ENCODE measurements at places on chromosomes 1 and 21.

DNA sequence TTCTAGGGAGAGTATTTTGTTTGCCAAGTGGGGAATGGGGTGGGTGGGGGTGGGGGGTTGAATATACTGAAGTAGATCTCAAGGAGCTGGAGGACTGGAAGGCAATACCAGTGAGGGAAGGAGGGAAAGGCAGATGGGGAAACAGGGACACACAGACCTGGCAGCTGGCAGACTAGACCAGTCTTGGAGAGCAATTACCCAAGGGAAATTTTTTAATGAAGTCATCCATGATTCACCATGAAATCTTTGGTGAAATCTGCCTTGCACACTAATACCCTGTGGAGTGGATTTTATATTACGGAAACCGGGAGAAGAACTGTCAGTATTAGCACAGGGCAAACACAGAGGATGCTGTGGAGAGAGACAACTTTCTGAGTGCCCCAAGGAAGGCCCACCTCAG is 29.7 kb upstream of the MARK1 start:
- DNase-seq, result no peak

- no peak for DNase-seq
Measured at GRCh38 chr1:208029381-208030287, 118.7 kb upstream of the CD34 start.

DNA sequence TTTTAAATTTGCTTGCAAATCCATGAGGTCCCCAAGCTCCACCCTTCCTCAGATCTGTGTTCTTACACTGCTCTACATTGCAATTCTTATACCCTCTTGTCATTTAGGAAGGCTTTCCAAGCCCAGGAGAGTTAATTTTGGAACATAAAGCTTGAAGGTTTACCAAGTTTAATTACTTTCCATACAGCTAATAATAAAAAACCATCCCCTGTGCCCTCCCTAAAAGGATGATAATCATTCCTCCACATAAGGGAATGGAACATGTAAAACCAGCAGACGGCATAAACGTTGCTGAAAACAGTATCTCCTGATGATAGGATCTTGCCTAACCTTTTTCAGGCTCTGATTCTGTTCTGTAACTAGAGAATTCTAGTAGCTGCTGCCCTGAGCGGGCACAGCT is 23.9 kb upstream of the SIPA1L2 start:
- no peak for DNase-seq

GRCh38 chr21:25328736-25329135 is 278.5 kb downstream of the MRPL39 start:
- DNase-seq, result no peak

DNA sequence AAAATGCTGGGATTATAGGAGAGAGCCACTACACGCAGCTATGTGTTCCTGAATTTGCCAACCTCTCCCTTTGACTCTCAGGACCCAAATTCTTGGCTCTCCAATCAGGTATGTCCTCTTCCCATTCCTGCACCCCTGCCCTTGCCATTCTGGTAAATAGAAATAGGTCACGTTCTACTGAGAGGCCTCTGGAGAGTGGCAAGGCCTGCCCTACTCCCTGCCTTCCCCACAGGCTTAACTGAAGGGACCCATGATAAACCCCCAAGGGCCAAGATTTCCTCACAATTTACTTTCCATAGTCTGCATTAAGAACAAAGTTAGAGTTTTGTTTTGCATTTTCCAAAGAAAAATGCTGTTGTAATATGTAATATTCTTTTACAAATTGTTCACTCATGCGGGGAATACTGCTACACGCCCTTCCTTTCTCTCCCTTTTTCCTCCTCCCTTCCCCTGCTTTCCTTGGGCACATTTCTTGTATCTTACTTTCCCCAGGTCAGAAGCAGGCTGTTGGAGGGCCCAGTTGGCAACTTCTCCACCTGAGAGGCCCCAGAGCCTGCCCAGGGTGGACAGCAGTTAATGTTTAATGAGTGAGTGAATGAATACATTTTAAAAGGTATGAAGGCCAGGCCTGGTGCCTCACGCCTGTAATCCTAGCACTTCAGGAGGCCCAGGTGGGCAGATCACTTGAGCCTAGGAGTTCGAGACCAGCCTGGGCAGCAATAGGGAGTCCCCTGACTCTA is 33.9 kb upstream of the PUM1 start:
- DNase-seq, result no peak

GRCh38 chr1:236067854-236068454 is 3.1 kb upstream of the NID1 start:
- no peak for DNase-seq

GRCh38 chr1:229251185-229251584 is 19.7 kb upstream of the RAB4A start:
- DNase-seq, result peak; percentile 30

DNA sequence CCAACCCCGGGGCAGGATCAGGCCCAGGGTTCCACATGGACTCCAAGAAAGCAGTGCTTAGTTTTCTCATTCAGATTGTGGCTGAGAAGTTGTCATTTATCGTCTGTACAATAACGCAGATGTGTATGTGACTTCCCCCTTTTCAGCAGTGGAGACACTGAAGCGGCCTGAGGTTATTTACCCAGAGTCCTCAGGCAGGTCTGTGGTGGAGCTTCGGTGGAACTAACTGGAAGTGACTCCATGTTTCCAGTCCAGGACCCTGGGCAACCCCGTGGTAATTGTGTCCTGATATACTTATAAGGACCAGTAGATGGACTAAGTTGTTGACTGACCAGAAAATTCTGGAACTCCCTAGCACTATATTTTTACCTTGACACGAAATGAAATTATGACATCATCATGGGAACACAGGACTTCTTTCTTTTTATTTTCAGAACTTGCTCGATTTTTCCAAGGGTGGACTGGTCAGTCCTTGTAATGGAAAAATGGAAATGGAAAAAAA is 1.0 kb upstream of the IER5 start:
- no peak for DNase-seq

DNA sequence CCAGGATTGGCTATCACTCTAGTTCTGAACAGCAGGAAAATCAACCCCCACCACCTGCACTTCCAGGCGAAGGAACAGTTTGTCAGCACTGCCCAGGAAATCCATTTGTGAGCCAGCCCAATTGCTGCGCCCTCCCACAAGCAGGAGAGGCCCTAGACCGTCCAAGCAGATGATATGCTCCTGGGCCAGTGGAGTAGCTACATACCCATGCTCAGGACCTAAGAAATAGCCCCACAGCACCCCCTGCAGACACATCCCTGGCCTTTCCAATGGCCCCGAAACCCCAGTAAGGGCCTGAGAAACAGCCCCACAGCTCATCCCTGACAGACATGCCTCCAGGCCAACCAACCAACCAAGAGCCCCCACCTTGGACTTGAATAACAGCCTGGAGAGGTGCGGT is 111.5 kb upstream of the ZC3H11B start:
- no peak for DNase-seq

- DNase-seq, result no peak
Measured at GRCh38 chr1:16387201-16388188, 20.5 kb downstream of the SZRD1 start.

DNA sequence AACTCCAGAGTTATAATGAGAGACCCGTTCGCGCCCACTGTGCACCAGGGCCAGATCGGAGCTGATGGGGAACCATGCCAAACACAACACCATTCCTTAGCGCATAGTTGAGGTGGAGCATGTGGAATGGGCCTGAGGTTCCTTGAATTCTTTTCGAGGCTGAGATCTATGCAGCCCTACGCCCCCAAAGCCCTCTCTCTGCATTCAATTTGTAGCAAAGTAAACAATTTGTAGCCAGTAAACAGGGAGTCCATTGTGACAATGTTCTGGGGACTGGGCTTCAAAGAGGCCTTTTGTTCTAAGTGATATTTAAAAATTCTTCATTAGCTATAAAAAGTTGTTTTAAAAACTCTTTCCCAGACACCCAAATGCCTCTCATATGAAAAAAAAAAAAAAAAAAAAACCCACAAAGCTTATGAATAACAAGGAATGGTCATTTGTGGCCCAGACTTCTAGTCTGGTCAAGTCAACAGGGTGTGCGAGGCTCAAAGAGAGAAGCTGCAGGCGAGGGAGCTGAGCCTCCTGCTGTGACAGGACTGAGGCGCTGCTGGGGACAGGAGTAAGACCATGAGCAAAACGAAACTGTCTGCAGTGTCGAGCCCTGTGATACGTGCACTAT is 30.6 kb upstream of the KCNE2 start:
- DNase-seq, result no peak

DNA sequence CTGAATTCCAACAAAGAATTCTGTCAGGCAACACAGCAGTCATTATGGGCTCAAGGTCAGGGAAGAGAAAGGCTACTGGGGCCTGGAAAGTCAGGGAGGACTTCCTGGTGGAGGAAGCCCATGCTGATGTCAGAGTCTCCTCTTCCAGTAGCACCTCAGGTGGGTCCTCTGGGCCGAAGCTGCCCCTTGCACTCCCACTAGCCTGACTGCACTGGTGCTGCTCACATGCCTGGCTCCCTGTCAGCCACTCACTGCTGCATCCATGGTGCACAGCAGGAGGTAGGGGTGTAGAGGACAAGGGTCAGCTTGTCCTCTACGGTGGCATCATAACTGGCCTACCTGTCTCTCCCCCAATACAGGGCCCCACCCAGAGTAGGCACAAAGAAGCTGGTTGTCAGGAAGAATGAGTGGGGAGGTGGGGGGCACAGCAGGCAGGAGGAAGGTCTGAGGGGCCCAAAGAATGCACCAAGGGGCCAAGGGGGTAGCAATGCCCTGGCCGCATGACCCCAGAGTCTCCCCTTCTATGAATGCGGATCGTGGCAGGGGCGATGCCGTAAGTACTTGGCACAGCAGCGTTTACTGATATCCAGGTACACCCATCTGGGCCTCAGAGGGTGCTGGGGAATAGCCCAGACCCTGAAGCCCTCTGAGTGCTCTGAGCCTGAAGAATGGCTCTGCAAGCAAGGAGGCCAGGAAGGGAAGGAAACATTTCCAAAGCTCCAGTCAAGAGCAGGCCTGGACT is 80.3 kb downstream of the GLIS1 start:
- no peak for DNase-seq

GRCh38 chr21:38159355-38159754 is 97.4 kb upstream of the KCNJ15 start:
- peak; percentile 42 for DNase-seq

- DNase-seq, result no peak
Measured at GRCh38 chr1:2638466-2639115, 5.8 kb upstream of the MMEL1 start.

DNA sequence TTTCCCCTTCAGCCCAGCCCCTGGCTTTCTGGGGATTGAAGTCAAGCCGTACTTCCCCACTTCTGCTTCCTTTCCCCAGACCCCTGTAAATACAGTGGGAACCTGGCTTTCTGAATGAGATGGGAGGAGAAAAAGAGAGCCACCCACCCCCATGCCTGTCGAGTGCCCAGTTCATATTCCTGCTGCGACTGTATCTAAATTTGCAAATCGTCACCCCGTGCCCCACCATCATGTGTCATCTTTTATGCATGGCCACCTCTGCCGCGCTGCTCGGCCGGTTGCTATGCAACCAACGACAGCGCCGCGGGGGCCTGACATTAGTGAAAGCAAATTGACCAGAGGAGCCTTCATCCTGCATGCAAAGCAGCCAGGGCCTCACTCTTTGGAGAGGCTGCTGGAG is 143.0 kb downstream of the ELAVL4 start:
- DNase-seq, result peak; percentile 89

DNA sequence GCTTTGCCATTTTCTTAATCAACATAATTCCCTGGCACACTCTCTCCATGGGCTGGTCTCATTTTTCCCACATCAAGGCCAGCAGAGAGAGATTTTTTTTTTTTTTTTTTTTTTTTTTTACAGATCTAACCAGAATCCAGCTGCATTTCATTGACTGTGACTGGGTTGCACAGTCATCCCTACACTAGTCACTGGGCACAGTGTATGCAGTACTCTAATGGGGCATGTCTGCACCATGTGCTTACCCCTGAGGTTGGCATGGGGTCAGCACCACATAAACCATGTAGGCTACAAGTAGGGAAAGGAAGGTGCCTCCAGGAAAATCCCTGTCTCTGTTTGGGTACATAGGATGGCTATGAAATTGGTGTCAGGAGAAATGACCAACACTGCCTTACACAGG is 64.1 kb upstream of the LRP8 start:
- no peak for DNase-seq

DNA sequence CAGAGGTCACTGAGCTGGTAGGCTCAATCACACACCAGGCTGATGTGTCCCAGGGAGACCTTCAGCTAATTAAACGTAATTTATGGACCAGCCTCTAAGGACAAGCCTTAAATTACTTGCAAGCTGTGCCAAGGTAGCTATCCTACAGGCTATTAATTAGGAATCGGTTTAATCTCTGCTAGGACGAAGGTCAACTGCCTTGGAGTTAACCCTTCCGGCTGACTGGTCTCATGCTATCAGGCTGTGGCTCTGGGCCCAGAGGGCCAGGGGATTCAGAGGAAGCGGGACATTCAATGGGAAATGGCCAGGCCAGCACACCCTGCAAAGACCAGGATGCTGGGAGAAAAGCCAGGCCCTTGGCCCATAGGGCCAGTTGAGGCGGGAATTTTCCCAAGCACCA is 19.0 kb downstream of the DHRS3 start:
- DNase-seq, result no peak

DNA sequence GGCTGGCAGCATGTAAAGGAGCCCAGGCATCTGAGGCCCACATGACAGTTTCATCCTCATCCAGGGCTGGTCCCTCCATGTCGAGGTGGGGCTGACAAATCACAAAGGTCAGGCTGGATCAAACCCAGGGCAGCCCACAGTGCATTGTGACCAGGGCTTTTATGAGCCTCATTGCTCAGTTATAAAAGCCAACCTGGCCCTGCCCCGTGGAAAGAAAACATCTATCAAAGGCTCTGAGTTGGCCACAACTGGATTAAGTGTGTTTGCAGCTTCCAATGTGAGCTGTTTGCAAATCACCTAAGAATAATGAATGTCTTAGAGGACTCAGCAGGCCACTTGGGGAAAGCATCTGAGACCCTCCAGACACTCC is 45.4 kb downstream of the GRHL3 start:
- no peak for DNase-seq

GRCh38 chr1:63486629-63487028 is 36.4 kb downstream of the ITGB3BP start:
- no peak for DNase-seq

DNA sequence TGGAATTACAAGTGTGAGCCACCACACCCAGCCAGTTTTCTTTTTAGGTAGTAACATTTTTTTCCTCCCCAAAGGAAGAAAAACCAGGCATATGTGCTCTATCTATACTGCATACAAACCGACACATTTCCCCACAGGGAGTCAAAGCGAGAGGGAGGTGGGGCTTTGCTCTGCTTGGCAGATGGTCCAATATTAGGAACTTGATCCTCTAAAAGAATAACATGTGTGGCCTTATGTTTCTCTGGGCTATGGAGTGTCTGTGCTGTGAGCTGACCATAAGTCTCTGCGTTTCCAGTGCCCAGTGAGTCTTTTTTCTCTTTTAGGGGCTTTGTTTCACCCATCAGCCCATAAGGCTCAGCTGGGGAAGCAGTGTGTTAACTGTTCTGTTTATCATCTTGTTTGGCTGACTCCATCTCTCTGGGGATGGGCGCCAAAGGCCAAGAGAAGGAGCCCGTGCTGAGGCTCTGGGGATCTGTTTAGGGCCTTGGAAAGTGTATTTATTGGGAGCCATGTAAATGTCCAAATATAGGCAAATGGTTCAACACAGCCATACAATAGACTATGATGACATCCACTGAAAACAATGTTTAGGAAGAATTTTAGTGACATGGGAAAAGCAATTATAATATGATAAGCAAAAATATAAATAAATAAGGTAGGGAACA is 20.2 kb downstream of the LMOD1 start:
- no peak for DNase-seq
